ENCODE measurements at places on chromosomes 16 and 17.

DNA sequence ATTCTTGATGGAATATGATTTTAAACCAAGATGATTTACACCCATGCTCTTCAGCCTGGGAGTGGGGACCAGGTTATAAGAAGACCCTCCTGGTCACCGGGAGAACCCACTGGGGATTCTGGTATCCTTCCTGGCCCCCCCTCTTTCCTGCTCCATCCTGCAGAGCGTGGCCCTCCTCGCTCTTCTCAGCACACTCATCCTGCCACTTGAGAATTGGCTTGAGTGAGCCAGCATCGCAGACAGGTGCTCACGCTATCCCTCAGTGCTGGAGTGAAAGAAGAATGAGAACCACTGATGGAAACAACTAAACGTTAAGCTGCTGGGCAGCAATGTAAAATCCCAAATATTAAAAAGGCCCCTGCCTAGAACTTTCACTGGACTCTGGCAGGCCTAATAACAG lies 98.0 kb downstream of the CYTH1 start:
- DNase-seq, result no peak

GRCh38 chr16:51630076-51630475 lies 479.0 kb upstream of the SALL1 start:
- DNase-seq, result no peak

- no peak for DNase-seq
Measured at GRCh38 chr16:67723151-67723910, 4.2 kb upstream of the GFOD2 start.

DNA sequence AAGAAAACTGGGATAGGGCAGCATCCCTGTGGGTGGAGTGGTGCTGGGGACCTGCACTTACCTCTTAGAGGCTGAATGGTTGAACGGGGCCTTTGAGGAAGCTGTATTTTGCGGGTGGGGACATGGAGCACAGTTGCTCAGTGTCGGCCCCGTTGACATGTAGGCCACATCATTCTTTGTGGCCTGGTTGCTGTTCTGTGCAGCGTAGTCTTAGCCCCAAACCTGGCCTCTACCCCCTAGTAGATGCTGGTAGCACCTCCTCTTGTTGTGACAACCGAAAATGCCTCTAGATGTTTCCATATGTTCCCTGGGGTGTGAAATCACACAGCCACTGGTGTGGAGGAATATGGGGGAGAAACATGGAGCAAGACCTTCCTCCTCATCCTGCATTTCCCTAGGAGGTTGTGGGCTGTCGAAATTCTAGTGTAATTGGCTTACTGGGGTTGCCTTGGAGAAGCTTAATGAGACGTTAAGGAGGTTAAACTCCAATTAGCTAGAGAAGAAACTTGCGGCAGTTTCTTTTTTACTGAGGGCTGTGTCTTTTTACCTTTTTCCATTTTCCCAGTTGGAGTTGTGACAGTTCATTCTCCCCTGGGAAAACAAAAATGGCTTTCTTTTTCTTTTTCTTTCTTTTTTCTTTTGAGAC lies 9.4 kb downstream of the ABCC1 start:
- no peak for DNase-seq

DNA sequence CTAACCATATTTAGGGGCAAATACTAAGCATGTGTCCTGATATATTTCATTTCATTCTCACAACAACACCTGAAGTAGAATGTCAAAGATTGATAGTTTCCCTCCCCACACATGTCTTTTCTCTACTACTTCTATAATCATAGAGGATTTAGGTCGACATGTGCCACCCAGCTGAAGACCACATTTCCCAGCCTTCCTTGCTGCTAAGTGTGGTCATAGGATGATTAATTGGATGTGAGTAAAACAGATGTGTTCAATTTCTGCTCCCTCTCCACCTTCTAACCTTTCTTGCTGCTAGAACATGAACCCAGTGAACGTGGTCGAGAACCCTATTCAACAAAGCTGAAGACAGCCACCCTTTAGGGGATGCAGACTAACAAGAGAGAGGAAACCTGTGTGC lies 18.8 kb upstream of the HLF start:
- DNase-seq, result no peak

DNA sequence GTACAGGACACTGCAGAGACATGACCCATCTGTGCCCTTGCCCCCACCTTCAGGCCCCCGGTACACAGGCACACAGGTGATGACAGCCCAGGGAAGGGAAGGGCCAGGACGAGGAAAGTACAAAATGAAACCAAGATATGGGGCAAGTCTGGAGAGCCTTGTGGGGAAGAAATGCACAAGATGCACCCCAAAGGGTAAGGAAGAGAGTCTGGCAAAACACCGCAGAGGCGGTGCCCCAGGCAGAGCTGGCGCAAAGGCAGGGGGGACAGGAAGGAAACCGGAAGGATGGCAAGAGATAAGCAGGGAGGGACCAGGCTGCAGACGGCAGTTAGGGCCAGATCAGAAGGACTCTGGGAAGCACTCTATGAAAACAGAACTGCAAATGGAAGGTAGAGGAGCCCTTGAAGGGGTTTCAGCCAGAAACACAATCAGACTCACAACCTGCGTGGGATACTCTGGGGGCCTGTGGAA lies 81.4 kb downstream of the SLC39A11 start:
- DNase-seq, result no peak

GRCh38 chr16:13150181-13150885 lies 248.9 kb downstream of the SHISA9 start:
- DNase-seq, result no peak

DNA sequence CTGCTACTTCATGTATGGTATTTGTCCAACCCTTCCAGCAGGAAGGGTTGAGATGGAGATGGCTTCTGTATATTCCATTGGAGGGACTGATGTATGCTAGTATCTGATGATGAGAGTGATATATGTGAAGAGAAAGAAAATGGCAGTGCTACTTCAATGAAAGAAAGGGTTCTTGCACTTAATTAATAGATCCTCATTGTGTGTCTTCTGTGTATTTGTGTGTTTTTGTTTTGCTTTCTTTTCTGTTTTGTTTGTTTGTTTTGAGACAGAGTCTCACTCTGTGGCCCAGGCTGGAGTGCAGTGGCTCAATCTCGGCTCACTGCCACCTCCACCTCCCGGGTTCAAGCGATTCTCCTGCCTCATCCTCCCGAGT lies 61.2 kb upstream of the CRYM start:
- DNase-seq, result no peak

DNA sequence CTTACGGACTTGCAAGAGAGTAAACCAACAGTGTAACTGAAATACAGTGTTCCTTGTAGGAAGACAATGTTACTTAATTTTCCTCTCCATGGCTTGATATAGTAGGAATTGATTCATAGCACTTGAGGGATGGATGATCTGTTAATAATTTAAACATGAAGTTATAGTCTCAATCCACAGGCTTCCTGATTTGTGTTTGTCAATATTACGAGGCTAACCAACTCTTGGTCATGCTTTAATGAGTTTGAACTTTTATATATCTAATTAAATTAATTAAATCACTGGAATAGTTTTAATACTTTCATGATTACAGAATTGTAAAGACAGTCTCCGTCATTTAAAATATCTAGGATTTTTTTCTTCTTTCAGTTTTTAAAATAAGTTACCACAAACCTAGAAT lies 112.0 kb upstream of the HAS3 start:
- no peak for DNase-seq

DNA sequence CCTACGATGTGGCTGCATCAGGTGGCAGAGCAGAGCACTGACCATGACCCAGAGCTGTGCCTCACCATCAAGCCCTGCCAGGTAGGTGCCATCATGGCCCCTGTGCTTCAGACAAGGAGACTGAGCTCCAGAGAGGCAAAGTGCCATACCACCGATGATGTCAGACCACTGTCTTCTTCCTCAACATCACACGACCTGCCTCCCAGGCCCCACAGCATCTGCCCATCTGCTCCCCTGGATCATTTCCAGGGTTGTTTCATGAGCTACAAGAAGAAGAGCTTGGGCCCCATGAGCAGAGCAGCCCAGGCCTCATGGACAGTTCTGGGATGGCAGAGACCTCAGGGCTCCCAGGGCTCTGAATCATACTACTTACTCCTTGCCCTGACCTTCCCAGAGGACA lies 9.9 kb downstream of the XYLT1 start:
- no peak for DNase-seq

DNA sequence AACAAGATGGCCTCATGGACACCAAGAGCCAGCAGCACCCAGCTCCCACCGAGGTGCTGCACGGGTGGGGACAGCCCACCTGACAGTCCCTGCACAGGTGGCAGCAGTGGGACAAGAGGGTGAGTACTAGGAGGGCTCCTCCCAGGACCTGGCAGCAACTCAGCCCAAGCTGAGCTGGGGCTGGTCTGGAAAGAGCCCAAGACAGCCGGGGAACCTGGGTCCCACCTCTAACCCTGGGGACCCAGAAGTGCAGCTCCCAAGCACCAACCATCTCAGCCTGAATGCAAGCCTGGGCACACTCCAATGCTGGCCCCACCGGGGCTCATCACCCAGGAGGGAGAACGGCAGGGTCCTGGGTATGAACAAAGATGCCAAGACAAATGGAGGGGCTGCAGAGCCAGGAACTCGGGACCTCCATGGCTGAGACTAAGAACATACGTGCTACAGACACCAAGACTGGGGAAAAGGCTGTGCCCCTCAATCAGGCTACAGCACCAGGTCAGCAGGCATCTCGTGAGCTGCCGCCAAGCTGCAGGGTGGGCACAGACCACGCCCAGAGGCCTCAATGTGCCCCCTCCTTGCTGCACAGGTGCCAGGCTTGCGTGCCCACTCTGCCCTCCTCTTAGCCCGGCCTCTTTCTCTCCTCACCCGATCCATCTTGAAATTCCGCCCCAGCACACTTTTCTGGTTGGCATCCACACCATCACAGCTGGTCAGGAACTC lies 37.5 kb upstream of the GSG1L start:
- no peak for DNase-seq

- peak; percentile 38 for DNase-seq
Measured at GRCh38 chr16:3101018-3101840, 2.1 kb upstream of the ZSCAN10 start.
